ENCODE measurements at places on chromosomes 3 and 15.
A peak's percentile ranks its signal among the peaks of the same experiment; 100 is the strongest.

DNA sequence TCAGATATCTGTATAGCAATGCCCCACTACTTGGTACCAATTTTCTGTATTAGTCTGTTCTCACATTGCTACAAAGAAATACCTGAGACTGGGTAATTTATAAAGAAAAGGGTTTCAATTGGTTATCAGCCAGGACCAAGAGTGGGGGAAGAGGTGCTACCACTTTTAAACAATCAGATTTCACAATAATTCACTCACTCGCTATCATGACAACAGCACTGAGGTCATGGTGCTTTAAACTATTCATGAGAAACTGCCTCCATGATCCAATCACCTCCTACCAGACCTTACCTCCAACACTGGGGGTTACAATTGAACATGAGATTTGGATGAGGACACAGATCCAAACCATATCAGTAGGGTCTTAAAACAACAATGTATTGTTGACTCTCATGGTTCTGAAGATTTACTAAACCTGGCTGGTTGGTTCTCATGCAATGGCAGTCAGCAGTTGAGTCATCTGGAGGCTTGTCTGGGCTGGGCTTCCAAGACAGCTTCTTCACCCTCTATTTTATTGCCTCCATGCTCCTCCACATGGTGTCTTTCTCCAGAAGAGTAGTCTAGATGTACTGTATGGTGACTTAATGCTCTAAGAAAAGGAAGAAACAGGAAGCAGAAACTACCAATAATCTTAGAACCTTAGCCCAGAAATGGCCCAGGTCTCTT, 21.2 kb upstream of the TM4SF4 start:
- DNase-seq: no peak

- DNase-seq: no peak
Observed at GRCh38 chr15:65920121-65920520, 50.8 kb downstream of the RAB11A start.

DNA sequence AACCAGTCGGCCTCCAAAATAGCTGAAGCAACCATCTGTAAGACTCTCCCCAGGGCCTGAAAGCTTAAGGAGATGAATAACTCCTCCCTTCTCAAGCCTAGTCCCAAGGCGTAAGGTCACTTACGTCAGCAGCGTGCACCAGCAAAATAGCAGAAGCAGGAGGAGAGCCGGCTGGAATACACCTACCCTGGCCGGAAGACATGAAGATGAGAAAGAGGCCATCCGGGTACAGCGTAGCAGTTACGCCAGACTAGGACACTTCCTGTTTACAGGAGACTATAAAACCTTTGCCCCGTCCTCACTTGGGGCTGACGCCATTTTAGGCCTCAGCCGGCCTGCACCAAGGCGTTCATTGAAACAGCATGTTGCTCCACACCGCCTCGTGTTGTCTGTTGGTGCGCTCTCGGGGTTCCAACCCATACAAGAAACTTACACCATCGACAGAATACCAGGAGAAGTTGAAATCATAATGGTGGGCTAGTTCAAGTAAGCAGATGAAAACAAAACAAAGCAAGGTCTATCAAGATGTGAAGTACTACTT, 2.5 kb downstream of the CFAP92 start:
- DNase-seq: no peak

- no peak for DNase-seq
Observed at GRCh38 chr3:59411186-59411585, 361.4 kb upstream of the CFAP20DC start.

DNA sequence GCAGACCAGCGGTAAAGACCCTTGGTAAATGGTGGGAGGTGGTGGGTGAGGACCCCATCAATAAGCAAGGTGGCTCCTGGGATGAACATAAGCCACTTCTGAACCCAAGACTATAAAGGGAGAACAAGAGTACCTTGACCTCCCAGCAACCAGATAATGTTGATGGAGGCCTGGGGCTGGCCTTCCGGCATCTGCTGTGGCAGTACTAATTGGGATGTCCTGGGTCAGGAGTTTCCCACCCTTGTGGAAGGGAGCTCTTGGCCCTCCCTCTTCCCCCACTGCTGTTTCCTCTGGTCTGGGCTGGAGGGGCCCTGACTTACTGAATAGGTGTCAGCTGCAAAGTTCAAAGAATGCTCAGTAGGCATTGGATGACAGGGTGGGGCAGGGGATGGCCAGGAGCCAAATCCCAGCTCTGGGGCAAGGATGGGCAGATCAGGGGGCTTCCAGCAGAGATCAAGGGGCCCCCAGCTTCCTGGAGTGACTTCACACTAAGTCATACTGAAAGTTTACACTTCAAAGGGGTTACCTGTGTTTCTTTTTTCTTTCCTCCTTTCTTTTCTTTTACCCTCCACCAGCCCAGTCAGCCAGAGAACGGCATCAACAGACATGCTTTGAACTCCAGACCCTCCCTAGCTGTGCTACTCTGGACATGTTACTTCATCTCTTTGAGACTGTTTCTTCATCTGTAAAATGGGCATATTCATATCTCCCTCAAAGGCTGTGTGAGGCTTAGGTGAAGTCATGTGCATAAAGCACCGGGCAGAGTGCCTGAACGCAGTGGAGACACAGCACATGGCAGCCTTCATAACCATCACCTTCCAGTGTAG, 1.5 kb downstream of the RBP1 start:
- no peak for DNase-seq

- DNase-seq: no peak
Observed at GRCh38 chr3:27885641-27886040, 163.5 kb upstream of the EOMES start.

DNA sequence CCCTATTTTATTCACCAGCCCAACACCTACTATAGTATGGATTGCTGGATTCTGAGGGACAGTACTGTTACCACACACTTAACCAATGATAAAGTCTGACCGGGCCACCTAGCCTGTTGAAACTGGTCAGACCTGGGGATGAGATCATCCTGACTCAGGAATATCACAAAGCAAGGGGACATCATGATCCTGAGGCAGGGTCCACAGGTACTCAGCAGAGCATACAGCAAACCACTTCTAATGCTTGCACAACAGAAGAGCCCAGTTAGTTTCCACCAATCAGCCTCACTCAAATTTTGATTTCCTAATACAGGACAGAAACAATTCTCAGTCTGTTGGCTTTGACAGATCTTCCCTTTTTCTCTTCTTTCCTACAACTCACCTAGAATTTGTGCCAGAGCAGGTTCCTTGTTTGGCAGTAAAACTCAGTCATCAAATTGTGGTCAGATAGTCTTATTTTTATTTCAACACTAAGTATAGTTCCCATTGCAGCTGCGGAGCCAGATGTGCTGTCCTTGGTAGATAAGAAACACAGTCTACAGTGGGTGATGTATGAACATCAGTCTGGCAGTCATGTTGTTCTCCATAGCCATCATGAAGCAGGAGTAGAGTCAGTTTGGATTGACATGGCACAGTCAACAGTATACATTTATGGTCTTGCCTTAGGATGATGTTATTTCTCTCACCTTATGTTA, 90.1 kb upstream of the PRR23C start:
- no peak for DNase-seq

GRCh38 chr15:49036650-49037545, 9.3 kb downstream of the SECISBP2L start:
- no peak for DNase-seq

DNA sequence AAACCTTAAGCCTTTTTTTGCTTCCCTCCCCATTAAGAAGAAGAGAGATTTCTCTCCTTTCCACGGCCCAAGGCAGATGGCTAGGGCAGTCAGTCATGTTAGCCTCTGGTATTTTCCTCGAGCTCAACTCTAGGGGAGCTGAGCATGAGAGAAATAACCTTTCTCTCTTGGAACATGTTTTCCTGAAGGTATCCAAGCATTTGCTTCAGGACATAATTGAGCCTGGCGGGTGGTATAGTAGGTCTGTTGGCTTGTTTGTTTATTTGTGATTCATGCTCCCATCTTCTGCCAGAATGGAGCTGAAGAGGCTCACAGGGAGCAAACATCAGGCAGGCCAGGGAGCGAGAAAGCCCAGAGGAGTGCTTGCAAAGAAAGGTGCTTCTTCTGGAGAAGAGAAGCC, 102.5 kb downstream of the MESD start:
- no peak for DNase-seq

DNA sequence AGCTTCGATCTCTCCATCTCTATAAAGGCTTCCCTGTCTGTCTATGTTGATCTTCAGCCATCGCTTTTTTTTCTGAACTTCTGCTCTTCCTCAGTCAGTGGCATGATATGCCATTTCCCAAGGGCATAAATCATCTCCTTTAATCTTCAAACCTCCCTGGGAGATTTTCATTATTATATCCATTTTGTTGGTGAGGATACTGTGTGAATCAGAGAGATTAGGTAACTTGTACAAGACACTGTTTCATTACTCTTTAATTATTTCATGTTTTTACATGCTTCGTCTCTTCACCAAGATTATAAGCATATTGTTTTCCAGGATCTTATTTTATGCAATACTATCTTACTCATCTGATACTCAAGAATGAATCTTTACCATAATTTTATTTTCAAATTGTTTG, 124.8 kb upstream of the ATP11B start:
- DNase-seq: no peak

- no peak for DNase-seq
Observed at GRCh38 chr3:26799679-26800317, 177.2 kb downstream of the LRRC3B start.

DNA sequence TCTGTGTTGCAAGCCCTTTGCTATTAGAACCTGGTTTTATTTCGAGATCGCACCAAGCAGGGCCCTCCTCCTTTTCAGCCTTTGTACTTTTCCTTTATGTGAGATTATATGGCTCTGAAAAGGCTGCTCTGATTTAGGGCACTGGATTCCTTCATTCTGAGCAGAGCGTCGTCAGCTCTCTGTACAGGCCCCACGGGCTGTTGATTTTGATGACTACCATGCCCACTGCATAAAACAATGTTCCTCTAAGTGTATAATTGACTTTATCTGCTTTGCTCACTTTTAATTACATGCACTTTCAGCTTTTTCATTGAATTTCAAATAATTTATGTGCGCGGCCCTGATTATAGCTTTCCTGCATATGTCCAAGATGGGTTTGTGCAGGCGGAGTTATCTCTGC, 4.4 kb upstream of the PSMD6 start:
- DNase-seq: no peak

GRCh38 chr3:128067489-128067888, 15.3 kb downstream of the SEC61A1 start:
- DNase-seq: no peak

DNA sequence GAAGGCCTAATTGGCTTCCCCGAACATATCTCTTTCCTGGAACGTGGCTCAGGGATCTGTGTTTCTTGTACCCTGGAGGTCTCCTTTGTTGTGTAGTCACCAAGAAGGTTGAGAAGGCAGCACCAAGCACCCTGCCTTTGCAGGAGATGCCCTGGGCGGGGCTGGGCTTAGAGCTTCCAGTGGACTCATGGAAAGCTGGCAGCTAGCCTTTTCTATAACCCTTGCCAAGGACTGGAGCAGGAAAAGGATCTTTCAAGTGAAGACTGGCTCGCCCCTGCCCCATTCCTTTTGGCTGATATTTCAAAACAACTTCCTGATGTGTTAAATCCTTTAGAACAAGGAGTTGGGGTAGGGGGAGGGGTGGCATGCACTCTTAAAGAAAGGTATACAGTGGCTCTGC, 58.9 kb upstream of the EPHA6 start:
- DNase-seq: no peak

- DNase-seq: peak; percentile 64
Observed at GRCh38 chr3:189188466-189188865, 16.7 kb downstream of the TPRG1 start.

GRCh38 chr15:58438956-58439355, 7.2 kb downstream of the LIPC start:
- DNase-seq: peak; percentile 73

- DNase-seq: no peak
Observed at GRCh38 chr3:69613286-69613685, 126.0 kb upstream of the MITF start.

- no peak for DNase-seq
Observed at GRCh38 chr3:78761126-78761525, 1006.7 kb downstream of the ROBO1 start.

DNA sequence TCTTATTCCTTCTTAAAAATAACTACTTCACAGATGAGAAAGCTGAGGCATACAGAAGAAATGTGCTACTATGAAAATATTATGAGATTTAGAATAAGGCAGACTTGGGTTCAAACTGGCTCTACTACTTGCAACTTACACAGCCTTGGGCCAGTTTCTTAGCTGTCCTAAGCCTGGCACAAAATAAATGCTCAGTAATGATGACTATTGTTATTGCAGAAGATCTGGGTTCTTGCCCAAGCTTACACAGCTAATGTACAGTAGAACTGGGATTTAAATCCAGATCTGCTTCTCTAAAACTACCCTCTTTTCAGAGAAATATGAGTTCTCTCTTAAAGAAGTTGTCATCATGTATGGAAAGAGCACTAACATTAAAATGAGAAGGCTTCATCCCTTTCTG, 228.2 kb upstream of the TPRG1 start:
- peak; percentile 39 for DNase-seq

DNA sequence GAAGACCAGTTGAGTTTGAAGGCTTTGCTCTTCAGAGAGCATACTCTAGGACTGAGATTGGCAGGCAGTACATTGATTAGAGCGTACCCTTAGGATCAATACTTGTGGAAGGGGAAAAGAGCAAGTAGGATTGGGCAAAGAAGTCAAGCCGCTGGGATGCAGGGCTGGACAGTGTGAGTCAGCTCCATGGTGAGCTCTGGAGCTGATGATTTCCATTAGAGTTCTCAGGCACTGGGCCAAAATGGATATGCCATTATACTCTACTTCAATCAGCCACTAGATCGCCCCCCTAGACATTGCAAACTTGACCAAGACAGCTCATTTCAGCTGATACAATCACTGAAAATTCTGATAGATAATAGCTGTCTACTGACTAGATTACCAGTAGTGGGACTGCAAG, 432.7 kb upstream of the ALCAM start:
- DNase-seq: no peak

DNA sequence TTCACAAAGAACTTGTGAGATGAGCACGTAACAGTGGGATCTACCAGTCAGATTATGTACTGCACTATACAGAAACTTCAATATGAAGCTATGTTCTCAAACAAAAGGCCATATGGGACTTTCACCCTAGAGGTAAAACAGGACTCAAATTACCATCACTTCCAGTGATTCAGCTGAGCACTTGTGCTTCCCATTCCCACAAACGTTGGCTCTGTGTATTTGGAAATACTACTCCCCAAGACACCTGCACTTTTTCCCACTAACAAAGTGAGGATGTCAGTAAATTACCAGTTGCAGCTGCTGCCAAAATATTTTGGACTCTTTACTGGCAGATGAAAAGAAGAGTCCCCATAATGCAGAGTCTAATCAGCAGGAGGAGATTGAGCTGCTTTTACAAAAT, 1570.1 kb downstream of the SI start:
- no peak for DNase-seq

GRCh38 chr3:175288621-175289020, 429.5 kb downstream of the NAALADL2 start:
- peak; percentile 51 for DNase-seq

DNA sequence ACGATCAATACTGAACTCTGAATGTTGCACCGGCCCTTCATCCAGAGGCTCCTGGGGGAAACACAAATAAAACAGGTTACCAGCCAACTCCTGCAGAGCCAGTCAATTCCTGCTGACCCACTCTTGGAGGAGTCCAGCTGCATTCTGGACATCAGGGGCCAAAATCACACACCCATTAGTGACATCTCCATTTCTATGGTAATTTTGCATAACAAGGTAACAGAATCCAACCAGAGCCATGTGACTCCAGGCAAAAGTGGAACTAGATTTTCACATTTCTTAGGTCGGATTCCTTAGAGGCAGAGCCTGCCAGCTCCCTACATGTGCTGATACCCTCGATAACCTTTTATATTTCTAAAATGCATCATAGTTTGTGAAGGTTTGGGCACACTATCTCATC, 119.2 kb upstream of the CTNNB1 start:
- DNase-seq: no peak

- DNase-seq: no peak
Observed at GRCh38 chr15:43105077-43105736, 631 bp downstream of the UBR1 start.

All from cardiac fibroblast (primary cell).